Stimulated activated CD4-positive, alpha-beta T cell treated with anti-CD3 and anti-CD28 coated beads, Interleukin-1b, Interleukin-23, amount 100 ng/mL, for 1 hour (primary cell): ENCODE measurements at places on chromosomes 5 and 9.

DNA sequence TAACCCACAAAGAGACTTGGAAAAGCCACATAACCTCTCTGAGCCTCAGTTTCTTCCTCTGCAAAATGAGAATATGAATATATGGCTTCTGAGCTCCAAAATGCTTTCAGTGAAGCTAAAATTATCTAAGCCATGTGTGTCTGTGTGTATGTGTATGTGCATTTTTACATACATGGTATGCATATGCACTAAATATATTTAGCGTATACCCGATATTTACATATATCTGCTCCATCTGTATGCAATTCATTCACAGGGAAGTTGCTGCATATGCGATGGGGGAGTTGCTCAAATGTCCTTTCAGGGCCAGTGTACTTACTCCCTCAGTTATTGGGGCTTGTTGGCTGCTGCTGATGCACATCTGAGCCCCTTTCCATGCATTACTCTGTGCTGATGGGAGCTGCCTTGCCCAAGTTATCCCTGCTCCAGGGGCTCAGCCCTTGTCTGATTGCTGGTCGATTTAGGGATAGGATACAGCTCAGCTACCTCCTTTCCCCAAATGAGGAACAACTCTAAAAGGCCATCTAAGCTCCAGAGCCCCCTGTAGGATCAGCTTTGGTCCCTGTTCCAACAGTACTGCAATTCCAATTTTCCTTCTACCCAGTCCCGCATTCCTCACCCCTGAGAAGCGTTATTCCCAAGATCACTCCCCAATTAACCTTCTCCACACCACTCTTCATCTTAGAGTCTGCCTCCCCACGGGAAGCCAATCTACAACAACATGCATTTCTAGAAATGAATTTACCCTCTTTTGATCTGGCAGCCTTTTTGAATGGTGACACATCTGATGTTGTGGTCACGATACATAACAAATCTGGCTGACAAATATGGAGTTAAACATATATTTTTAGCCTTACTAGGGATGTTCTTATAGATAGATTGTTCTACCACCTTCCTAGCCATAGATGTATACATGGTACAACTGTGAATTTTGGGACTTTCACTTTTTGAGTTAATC lies 15.9 kb downstream of the RHOBTB3 start:
- DNase-seq: no peak

DNA sequence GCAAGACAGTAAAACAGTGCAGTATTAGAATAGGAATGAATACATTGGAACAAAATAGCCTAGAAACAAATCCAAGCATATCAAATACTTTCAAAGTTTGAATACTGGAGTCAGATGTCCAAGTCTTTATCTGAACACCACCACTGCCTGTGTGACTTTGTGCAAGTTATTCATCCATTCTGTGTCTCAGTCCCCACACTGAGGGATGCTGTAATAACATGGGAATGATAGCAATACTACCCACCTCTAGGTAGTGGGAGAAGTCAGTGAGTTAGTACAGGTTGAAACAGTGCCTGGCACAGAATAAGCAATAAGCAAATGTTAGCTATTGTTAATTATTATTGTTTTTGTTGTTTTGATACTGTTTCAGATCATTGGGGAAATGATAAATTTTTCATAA lies 130.9 kb downstream of the SUSD1 start:
- no peak for DNase-seq

GRCh38 chr5:157611571-157612476 lies 36.2 kb upstream of the ADAM19 start:
- no peak for DNase-seq

DNA sequence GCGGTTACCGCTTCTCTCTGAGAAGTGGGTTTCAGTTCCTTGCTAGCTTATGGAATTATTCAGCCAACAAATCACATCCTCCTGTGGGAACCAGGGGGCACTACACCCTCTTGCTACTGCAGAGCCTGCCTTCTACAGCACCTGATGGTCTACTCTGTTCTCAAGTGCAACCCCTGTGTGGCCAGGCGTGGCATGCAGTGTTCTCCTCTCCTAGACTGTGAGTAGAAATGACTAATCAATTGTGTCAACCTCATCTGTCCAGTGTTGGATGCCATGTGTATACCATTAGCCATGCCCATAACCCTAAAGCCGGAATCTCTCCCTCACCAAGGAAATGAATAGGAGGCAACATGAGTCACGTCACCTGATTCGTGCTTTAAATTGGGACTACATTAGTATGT lies 117.2 kb upstream of the LIFR start:
- DNase-seq: no peak

GRCh38 chr5:136910625-136911024 lies 545.3 kb upstream of the TRPC7 start:
- DNase-seq: no peak

GRCh38 chr5:32058101-32058500 lies 116.0 kb downstream of the GOLPH3 start:
- no peak for DNase-seq

DNA sequence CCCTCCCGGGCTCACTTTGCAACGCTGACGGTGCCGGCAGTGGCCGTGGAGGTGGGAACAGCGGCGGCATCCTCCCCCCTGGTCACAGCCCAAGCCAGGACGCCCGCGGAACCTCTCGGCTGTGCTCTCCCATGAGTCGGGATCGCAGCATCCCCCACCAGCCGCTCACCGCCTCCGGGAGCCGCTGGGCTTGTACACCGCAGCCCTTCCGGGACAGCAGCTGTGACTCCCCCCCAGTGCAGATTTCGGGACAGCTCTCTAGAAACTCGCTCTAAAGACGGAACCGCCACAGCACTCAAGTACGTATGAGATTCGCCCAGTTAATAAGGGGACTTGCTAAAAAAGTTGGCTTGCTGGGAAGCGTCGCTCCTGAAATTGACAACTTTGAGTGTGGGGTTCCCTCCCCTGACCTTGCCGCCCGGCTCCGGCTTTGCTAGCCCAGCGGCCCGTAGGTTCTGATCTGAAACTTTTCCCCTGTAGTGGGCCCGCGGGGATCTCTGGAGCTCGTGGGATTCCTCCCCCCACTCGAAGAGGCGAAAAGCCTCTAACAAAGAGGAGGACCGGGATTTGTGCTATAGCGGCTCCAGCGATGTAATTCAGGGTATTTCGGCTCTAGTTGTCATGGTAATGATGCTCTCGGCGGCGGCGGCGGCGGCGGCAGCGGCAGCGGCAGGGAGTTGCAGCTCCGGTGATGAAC lies 572 bp downstream of the NR4A3 start:
- no peak for DNase-seq

GRCh38 chr5:167950126-167950721 lies 341.2 kb upstream of the WWC1 start:
- DNase-seq: no peak

- DNase-seq: no peak
Measured at GRCh38 chr9:113349445-113350094, at the start of gene BSPRY. Gene BSPRY, plus strand, starts transcription at chr9:113349541. Its CDS starts 39 bp downstream, at chr9:113349580.

- no peak for DNase-seq
Measured at GRCh38 chr9:76624391-76625048, 139.7 kb upstream of the PCA3 start.

- no peak for DNase-seq
Measured at GRCh38 chr9:21095561-21095960, 17.8 kb upstream of the IFNB1 start.

GRCh38 chr5:128287740-128288139 lies 204.2 kb downstream of the SLC12A2 start:
- DNase-seq: no peak

GRCh38 chr5:43573058-43573457 lies 16.2 kb upstream of the PAIP1 start:
- DNase-seq: no peak

DNA sequence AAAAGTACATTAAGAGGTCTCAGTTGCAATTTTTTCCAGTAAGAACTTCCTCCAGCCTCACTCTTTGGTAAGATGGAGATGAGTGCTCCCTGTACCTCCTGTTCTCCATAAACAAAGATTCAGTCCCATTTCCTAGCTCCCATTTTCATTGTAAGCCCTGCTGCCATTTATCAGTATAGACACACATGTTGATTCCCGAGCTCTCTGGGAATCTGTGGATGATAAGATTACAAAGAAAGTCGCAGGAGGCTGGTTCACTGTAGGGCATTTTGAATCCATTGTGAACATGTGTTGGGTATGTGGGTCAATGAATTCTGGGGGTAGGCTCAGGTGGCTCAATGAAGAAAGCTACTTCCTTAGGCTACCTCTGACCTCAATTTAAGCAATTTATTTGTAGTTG lies 36.7 kb downstream of the RGMB start:
- DNase-seq: no peak
